ENCODE measurements at places on chromosomes 12 and 14.

- DNase-seq: peak; percentile 40
These were observed 73.8 kb downstream of the KIAA0586 start for GRCh38 chr14:58501214-58501816.

DNA sequence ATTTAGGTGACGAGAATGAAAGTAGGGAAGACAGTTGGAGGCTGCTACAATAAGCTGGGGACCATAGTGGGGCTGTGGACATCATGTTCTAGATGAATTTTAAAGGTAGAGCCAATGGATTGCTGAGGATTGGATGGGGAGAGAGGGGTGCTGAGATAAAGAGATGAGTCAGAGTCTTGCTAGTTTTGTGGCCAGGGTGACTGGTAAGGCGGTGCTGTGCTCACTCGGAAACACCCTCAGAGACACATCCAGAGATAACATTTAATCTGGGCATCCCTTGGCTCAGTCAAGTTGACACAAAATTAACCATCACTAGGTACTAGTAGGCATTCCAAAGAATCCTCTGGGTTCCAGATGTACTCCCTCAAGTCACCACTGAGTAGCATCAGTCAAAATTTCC lies 170.7 kb downstream of the ADCK1 start:
- DNase-seq: no peak

DNA sequence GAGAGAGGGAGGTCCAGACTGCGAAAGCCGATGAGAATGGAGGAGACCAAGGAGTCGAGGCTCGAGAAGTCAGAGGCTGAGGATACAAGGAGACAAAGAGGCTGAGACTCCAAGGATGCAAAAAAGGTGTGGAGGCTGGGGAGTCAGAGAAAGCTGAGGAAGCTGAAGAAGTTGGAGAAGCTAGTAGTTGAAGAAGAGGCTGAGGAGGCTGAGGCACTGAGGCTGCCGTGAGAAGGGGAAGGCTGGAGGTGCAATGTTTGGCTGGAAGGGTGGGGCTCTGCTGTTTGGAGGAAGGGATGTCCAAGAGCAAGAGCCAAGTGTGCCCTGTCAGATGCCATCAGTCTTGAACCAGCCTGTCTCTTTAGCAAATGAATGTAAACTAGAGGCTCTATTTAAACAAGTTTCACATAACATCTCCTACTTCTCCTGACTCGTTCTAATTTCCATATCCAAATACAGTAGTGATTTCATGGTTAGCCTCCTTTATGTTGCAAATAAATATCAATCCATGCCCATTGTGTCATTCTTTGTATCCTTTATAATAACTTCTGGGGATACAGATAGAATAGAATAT lies 10.8 kb upstream of the SPTSSA start:
- no peak for DNase-seq

DNA sequence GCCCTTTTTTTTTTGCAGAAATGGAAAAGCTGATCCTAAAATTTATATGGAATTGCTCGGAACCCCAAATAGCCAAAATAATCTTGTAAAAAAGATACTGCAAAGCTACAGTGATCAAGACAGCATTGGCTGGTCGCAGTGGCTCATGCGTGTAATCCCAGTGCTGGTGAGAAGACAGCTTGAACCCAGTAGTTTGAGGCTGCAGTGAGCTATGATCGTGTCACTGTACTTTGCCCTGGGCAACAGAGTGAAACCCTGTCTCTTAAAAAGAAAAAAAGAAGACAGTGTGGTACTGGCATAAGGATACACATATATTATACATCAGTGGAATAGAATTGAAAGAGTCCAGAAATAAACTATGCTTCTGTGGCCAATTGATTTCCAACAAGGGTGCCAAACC lies 5.4 kb downstream of the ITGB7 start:
- DNase-seq: no peak

GRCh38 chr14:85533023-85533860 lies 3.3 kb downstream of the FLRT2 start:
- DNase-seq: peak; percentile 79

DNA sequence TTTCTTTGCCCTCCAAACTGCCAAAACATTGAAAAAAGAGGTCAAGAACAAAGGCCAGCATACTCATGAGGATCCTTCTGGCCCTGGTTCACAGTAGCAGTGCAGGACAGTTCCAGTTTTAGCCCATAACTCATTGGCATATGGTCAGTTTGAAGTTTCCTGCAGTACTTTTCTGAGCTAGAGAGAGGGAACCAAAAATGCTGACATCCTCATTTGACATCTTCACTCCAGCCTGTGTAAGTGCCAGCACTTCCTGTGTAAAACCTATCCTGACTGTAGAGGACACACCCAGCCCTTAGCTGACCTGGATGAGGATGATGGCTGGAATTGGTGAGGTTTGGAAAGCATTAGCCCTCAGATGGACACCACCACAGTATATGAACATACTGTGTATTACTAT lies 84.1 kb downstream of the FGD4 start:
- DNase-seq: no peak

DNA sequence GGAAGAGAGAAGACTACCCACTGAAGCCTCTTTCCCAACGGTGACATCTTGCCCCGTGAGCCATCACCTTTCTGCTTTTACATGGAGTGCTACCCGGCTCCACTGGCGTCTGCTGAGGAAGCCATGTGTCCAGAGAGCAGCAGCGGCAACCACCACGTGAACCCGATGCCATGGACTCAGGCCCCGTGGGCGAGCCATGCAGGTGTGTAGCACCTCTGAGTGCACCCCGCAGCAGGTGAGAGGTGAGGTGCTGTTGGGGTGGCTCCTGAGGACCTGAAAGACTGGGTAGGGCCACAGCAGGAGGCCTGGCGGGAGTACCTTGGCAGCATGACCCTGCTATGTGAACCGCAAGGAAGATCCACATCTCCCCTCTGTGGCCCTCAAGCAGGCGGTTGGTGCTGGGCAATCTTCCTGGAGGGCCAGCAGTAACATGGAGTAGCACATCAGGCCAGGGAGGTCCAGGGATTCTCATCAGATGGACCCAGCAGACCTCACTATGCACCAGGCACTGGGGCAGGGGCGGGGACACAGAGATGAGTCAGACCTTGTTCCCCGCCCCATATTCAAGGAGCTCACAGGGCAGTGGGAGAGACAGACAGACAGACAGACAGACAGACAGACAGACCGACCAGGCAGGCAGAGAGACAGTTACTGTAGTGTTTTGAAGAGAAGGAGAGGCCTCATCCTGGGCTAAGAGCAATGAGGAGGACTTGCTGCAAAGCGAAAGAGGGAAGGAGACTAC lies 129.6 kb downstream of the PAPOLA start:
- no peak for DNase-seq

- peak; percentile 93 for DNase-seq
These were observed 159.8 kb downstream of the KITLG start for GRCh38 chr12:88420457-88420856.

- no peak for DNase-seq
These were observed 56.7 kb downstream of the CD163L1 start for GRCh38 chr12:7387289-7387688.

DNA sequence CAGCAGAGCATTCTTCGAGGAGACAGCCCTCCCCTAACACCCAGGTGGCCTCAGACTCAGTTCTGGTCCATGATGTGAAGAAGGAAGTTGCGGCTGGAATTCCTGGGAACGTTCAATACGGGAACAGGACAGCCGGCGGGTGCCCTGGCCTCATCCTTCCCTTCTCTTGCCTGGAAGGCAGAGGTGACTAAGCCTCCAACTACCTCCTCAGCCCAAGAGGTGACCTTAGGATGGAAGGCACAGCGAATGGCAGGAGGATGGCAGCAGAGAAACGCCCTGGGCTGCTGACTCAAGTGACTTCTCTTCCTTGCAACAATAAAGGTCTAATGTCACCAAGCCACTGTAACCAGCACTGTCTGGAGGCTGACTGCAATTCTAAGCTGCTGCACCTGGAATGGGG lies 36.1 kb downstream of the DHX37 start:
- no peak for DNase-seq

GRCh38 chr12:98464190-98464589 lies 51.2 kb upstream of the TMPO start:
- no peak for DNase-seq

GRCh38 chr14:64478634-64479250 lies 13.4 kb downstream of the AKAP5 start:
- DNase-seq: no peak

GRCh38 chr14:33534632-33535031 lies 416.2 kb downstream of the EGLN3 start:
- no peak for DNase-seq

GRCh38 chr14:99698236-99698635 lies 14.1 kb downstream of the CYP46A1 start:
- DNase-seq: no peak

DNA sequence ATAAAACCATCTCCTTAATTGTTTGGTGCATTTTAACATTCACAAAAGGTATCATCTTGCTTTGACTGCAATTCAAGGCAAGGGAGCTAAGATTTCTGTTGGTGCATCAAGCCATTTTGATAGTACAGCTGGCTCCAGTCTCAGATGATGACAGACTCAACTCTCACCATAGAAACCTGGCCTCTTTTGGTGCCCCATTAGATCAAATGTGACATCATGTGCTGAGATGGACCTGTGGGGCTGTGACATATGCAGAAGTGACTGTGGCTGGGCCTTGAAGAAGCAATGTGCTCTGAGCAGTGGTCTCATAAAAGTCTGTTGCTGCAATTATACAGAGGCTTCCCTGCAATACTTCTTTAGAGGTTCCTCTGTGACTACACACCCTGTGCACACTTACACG lies 88.4 kb downstream of the SLC2A13 start:
- DNase-seq: no peak

DNA sequence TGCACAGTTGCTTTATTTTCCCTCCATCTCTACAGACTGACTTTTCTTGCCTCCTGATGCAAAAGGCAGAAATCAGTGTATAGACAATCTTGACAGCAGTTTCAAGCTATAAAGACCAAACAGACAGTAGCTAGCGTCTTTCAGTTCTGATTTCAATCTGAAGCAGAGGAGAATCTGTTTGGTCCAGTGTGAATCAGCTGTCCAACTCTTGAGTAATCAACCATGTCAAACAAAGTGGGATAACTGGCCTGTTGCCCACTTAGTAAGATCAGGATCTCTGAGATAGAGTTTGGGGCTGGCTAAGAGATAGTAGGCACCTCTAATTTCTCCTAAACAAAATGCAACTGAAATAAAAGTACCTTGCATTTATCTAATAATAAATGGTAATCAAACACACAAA lies 797.4 kb upstream of the FBXO33 start:
- no peak for DNase-seq

DNA sequence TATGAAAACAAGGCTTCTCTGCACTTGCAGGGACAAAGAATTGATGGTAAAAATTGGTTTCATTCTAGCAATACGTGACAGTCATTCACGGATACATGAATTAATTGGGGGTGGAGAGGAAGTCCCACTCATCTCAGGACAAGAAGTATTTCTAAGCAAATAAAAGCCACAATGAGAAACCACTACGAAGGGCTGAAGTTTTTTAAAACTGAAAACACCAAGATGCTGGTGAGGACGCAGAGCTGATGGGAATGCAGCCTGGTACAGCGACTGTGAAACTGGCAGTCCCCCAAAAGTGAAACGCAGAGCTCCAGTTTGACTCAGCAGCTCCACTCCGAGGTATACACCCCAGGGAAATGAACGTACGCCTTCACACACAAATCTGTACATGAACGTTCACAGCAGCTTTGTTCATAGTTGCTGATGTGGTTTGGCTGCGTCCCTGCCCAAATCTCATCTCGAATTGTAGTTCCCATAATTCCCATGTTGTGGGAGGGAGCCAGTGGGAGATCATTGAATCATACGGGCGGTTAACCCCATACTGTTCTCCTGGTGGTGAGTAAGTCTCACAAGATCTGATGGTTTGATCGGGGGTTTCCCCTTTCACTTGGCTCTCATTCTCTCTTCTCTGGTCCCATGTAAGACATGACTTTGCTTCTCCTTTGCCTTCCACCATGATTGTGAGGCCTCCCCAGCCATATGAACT lies 89.0 kb downstream of the SCARB1 start:
- DNase-seq: peak; percentile 96

- no peak for DNase-seq
These were observed 22.7 kb upstream of the PRICKLE1 start for GRCh38 chr12:42612231-42612613.

- peak; percentile 53 for DNase-seq
These were observed 55.6 kb downstream of the TSPAN9 start for GRCh38 chr12:3132636-3133404.

- no peak for DNase-seq
These were observed 53.5 kb downstream of the FSCB start for GRCh38 chr14:44453433-44454171.

GRCh38 chr12:97017213-97017612 lies 110.2 kb downstream of the NEDD1 start:
- no peak for DNase-seq

DNA sequence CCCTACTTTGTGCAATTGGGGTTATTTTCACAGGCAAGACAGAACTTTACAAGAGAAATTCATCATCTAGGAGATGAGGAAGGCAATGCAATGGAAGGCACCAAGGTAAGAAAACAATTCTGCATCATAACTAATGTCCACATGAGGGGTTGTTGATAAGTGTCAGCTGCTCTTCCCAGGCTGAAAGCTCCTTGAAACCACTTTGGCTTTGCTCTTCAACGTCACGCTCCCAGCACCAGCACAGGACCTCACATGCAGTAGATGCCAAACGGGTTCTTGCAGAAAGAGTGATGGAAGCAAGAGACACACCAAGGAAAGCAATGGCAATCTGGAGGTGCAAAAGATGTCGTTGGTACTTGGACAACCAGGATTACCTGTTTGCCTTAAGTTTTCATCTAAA lies 485.5 kb downstream of the BCL11B start:
- DNase-seq: no peak

DNA sequence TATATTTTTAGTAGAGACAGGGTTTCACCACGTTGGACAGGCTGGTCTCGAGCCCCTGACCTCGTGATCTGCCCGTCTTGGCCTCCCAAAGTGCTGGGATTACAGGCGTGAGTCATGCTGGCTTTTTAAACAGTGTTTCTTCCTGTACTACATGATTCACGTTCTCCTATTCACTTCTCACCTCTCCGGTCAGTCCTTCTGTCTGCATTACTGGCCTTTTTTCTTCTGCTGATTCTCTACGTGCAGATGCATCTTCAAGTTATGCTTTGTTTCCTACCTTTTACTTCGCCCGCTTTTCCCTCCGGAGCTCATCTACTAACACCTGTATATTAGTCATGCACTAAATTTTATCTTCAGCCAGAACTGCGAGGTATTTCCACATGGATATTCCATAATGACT lies 296.2 kb upstream of the FLRT2 start:
- DNase-seq: no peak

DNA sequence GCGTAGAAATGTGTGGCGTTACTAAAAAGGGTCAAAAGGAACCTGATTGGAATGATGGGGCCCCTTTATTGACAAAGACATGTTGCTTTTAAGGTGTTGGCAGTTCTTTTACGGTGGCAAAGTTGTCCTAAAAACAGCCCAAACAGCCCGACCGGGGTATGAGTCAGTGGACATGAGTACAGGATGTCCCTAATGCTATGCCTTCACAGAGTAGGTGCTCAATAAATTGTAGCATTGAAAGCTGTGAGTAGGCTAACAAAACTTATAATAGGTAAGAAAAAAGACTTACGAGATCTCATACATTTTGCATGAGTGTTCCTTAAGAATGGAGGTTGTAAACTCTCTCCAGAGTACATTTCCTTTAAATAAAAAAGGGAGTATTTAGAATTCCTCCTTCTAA lies 2.6 kb downstream of the ELK3 start:
- DNase-seq: no peak

- no peak for DNase-seq
These were observed 315.8 kb downstream of the RGS6 start for GRCh38 chr14:72247896-72248465.

- no peak for DNase-seq
These were observed 14.2 kb downstream of the ELK3 start for GRCh38 chr12:96208346-96208745.
